IPS DF 19.7 (cell line): ENCODE measurements at places on chromosomes 4 and X.

DNA sequence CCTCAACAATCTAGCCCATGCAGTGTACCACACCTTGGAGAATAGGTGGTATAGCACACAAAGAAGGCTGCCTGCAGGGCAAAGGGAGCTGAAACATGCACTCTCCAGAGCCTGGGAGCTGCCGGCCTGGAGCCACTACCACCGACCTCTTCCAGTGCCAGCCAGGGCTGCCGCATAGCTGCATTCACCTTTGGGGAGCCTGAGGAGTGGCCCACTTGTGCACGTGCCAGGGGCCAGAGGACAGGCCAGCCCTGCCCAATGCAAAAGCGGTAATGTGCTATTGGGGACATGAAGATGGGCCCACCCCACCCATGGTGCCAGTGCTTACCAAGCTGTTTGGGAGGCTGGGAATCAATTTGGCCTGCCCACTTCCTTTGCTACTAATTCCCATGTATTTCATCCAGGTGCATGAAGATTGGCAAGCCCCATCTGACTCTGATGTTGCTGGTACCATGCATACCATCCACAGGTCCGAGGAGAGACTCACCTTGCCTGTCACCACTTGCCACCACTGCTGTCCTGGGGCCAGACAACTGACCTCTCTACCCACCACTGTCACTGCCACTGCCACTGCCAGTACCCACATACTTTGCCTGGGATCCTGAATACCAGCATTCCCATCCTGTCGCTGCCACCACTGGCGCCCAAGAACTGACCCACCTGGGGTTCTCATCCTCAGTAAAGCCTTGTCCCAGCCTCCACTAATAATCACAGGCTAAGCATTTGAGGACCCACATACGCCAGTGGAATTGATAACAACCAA, 506.9 kb downstream of the MAGEB5 start:
- no peak for DNase-seq

GRCh38 chrX:45830343-45830742, 629.7 kb upstream of the DIPK2B start:
- no peak for DNase-seq

DNA sequence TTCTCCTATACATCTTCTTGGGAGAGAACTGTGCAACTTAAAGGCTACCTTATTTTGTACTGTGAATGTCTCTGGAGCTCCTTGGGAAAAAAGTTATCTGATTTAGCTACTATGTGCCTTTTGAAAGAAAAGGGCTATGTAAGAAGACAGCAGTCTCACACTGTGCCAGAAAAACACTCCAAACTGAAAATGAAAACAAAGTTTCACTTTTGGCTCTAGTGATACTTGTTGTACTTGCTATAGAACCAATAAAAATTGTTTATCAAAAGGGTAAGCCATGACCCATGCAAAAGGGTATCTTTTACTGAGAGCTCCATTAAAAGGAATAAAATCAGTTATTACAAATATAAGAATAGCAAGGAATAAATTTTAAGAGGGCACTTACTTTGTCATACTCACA, 2270.0 kb downstream of the ARAP2 start:
- DNase-seq = no peak

- no peak for DNase-seq
These were observed 78.0 kb upstream of the STS start for GRCh38 chrX:7069556-7069955.

DNA sequence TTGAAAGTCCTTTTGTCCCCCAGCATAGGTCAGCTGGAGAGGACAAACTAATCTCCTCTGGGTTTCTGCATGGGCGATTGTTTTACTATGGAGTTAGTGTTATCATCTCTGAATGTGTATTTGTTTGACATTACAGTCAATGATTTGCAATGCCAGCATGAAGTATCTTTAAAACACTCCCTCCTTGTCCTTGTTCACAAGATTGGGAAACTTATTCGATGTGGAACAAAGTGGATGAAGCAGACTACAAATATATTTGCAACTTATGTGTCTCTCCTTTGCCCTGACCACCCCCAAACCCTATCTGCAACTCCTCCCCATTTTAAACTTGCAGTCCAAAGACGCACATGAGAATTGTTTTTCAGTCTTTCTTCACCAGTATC, 1.5 kb upstream of the PITX2 start:
- DNase-seq = no peak

- no peak for DNase-seq
These were observed 108.1 kb downstream of the TSPAN7 start for GRCh38 chrX:38669428-38669827.

- no peak for DNase-seq
These were observed 206.6 kb upstream of the HS3ST1 start for GRCh38 chr4:11635342-11635741.

- DNase-seq = no peak
These were observed 1.5 kb upstream of the PTCHD1 start for GRCh38 chrX:23332888-23333821.

- no peak for DNase-seq
These were observed 154.1 kb upstream of the PPP3CA start for GRCh38 chr4:101501421-101501820.

DNA sequence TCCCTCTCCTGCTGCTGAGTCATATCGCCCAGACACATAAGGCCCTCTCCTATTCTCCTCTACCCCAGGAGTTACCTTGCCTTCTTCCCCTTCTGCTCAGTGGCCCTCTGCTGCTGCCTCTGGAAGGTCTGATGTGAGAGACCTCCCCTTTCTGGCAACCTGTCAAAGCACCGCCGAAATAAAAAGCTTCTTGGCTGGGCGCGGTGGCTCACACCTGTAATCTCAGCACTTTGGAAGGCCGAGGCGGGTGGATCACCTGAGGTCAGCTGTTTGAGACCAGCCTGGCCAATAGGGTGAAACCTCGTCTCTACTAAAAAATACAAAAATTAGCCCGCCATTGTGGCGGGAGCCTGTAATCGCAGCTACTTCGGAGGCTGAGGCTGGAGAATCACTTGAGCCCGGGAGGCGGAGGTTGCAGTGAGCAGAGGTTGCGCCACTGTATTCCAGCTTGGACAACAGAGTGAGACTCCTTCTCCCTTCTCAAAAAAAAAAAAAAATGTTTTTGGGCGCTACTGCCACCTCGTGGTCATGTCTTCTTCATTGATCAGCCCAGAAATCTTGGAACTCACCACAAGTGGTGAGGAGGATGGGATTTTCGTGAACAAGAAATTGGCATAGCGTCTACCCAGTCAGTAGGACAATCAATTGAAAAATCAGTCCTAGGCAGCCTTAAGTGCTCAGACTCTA, 8.6 kb upstream of the ZXDA start:
- DNase-seq = no peak

- DNase-seq = no peak
These were observed 341.1 kb upstream of the PPARGC1A start for GRCh38 chr4:24230955-24231354.

DNA sequence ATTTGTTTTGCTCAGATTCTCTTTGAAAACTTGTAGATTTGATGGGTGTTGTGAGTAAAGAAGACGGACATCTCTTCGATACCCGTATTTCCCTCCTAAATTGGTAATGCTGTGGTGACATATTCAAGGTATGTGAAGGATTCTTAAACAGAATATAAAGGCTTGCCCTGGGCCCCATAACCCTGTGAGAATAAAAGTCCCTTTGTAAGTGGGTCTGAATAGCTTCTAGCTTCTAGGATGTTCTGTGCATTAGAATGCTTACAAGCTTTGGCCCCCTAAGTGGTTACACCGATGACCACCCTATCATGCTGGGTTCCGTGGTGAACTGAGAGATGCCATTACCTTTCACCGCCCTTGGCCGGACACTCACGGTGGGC, 574 bp upstream of the MOB1B start:
- DNase-seq = no peak

DNA sequence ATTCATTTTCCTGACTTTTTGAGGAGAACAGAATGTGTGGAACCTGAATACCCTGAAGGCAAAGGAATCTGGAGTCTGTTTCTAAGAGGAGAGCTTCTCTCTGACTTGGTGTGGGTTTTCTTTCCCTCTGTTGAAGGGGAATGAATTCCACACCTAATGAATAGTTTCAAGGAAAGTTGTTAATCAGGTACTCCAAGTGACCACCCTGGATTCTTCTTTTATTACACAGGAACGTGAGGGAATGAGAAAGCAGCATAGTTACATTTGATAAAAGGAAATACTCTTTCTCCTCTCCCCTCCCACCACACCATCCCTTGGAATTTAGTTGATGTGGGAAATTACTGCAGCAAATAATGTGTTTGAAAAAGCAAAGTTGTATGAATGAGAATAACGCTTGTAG, 29.7 kb downstream of the SLIT2 start:
- DNase-seq = no peak

DNA sequence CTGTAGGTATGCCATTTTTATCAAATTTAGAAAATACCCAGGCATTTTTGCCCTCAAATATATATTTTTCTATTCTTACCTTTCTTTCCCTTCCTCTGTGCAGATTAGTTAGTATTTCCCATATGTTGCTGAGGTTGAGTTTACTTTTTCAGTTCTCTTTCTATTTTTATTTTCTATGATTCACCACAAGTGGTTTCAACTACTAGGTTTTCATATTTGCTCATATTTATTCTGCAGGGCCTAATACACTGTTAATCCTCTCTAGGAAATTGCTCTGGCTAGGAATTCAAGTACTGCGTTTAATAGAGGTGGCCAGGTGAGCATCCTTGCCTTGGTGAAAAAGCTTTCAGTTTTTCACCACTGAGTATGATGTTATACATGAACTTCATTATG, 1535.3 kb upstream of the PCDH10 start:
- DNase-seq = no peak

GRCh38 chr4:24975510-24975909, 55.2 kb downstream of the LGI2 start:
- no peak for DNase-seq

DNA sequence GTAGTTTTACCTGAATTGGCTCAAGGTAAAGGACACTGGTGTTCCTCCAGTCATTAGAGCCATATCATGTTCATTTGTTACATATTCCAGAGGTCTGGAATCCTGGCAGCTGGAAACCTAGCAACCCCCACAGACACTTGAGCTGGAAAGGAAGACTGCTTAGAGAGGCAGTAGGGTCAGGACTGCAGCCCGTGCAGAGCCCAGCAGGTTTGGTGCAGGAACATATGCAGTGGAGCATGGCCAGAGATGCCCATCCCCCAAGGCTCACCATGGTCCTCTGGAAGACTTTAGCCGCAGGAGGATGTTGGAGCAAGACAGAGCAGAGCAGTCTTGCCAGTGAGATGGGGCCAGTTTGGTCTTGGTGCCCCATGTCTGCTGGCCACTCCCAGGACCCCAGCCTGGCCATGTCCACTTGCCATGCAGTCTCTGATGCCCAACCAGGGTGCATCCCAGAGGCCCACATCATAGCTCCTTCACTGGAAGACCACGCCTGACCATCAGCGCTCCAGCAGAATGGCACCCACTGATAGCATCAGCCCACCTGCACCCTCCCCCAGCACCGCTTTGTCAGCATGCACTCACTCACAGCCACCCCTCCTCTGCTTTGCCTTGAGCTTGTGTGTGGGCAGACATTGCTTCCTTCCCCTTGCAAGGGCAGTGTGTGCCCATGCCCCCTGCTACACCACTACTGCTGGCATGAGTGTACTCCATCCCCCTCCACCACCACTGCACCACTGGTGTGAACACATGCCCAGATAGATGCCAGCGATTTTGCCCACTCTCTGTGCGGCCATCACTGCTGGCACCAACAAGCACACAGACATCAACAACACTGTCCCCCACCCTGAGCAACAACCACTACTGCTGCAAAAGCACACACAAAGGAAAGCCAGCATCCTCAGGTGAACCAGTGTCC, 190.3 kb upstream of the SPOCK3 start:
- DNase-seq = no peak

- no peak for DNase-seq
These were observed 46.4 kb upstream of the ABCG2 start for GRCh38 chr4:88204882-88205281.

DNA sequence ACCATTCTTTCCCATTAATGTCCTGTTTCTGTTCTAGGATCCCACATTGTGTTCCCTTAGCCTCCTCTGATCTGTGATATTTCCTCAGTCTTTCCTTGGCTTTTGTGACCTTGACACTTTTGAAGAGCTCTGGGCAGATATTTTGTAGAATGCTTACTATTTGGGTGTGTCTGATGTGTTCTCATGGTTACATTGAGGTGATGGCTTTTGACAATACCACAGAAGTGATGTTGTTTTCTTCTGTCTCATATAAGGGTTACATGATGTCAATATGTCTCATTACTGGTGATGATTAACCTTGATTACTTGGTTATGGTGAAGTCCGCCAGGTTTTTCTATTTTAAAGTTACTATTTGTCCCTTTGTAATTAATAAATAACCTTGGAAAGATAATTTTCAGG, 183.7 kb downstream of the SOWAHB start:
- DNase-seq = no peak

DNA sequence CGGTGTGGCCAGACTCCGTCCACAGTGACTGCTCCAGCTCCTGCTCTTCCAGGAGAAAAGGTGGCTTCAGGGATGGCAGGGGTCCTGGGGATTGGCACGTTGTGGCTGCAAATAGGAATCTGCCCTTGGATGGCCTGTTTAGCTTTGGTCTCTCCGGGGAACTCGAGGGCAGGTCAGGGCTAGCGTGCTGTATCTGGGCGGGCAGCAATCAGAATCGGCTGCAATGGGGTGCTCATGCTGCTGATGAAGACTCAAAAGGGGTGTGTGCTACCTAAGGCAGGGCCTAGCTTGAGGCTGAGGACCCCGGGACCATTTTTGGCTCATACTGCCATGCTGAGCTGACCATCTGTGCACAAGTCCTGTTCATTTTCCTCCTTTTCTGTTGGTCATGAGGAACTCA, 51.3 kb downstream of the RGS12 start:
- no peak for DNase-seq

GRCh38 chrX:36963852-36964251, 44.3 kb upstream of the FAM47C start:
- DNase-seq = no peak

- DNase-seq = no peak
These were observed 133.7 kb upstream of the IL1RAPL2 start for GRCh38 chrX:104432321-104432720.

DNA sequence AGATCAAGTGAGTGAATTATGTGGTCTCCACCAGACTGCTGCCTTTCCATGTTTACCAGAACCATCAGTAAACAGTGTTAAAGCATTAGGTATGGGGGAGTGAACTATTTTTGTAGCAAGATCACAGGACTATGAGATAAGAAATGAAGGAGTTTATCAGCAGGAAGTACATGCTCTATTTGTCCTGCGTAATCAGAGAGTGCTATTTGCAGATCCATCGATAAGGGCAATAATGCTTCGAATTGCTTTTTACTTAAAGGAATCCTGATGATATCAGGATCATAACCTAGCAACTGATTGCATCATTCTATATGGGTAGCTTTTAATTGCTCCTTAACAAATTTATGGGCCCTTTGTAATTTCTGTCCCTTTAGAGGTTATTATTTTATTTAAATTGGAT, 57.1 kb downstream of the RBM46 start:
- DNase-seq = no peak
